ENCODE measurements at places on chromosomes 1 and 21.

DNA sequence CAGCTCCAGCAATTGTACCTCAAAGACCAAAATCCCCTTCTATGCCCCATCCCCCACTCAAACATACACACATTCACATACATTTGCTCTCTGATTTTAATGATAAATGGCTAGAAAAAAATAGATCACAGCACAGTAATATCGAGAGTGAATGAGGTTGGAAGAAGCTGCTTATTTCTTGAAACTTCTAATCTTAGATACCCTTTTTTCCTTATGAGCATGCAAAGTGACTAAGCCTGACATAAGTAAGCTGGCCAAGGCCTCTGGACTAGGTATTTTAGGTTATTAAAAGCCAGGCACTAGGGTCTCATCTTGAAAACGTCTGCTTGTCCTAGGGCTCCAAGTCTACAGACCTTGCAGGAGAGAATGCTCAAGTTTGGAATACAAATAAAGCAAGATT is 133.6 kb downstream of the TGFBR3 start:
- DNase-seq = no peak

DNA sequence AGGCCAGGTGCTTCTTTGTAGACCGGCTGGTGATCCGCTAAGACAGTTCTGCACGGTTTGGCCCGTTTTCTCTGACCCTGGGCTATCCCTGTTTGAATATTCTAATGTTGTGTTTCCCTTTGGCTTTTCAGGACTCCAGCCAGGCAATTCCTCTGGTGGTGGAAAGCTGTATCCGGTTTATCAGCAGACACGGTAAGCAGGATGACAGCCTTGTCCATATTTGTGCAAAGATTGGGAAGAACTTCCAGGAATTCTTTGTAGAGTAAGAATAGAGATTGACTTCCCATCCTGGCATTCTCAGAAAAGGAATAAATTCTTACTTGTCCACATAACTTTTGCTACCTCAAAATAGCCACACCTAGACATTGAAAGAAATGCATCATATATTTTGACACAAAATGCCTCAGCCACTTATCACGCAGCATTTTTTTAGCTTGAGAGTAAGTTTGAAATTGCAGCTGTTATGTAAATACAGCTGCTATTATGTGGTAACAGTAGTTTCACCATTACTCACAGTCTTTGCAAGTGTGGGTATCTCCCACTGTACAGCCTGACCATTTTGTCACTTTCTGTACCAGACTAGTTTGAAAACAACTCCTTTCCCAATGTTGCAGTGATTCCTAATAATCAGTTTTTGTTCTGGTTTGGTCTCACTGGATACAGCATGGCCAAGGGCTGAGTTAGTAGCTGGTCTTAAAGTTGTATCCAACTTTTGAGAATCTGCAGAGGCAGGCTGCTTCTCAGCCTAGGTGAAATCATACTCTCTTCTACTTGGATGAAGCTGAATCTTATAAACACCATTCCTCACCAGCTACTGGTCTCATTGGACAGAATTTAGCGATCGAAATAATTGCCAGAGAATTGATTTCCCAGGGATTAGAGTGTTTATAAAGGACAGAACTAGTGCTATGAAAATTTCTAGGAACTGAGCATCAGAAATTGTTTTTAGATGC is 40.0 kb upstream of the IKBKE start:
- no peak for DNase-seq

GRCh38 chr1:85626818-85627217 is 46.3 kb downstream of the CCN1 start:
- DNase-seq = no peak

GRCh38 chr1:42966688-42967612 is 8.3 kb upstream of the SLC2A1 start:
- DNase-seq = no peak

DNA sequence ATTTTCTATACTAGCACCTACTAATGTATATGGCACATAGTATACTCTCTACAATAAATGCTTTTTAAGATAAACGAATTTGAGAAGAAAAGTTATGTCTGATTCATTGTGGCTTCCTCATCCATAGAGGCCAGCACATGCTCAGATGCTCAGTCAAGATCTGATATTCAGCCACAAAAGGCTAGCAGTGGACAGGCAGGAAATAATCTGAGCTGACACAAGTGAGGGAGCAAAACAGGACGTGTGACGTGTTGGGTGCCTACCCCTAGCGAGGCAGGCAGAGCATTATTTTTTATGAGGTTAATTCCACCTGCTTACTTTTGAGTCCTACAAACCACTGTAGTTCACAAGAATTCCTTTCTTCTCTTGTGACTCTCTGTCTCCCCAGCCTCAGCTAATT is 550.9 kb downstream of the SMYD3 start:
- no peak for DNase-seq

DNA sequence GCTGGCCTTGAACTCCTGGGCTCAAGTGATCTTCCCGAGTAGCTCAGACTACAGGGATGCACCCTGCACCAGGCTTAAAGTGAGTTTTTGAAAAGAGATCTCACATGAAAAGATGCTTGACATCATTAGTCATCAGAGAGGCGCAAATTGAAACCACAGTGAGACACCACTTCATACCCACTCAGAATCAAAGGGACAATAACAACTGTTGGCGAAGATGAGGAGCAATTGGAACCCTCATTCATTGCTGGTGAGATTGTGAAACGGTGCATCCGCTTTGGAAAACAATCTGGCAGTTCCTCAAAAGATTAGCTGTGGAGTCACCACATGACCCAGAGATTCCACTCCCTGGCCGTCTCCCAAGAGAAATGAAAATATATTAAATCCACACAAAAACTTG is 122.3 kb downstream of the PGBD5 start:
- DNase-seq = no peak

DNA sequence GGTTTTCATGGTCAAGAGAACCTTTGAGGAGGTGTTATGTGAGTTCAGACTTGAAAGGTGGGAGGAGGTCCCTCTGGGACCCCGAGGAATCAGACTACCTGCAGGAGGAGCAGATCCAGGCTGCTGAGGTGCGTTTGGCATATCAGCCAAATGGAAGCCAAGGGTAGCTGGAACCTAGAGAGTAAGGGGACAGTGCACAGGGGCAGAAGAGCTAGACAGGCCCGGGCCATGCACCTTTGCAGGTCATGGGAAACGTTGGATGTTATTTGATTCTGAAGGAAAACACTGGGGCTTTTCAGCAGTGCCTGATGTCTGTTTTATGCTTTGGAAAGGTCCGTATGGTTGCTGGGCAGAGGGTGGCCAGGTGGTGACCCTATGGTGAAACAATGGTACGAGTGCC is 169.2 kb downstream of the PGBD5 start:
- DNase-seq = no peak

DNA sequence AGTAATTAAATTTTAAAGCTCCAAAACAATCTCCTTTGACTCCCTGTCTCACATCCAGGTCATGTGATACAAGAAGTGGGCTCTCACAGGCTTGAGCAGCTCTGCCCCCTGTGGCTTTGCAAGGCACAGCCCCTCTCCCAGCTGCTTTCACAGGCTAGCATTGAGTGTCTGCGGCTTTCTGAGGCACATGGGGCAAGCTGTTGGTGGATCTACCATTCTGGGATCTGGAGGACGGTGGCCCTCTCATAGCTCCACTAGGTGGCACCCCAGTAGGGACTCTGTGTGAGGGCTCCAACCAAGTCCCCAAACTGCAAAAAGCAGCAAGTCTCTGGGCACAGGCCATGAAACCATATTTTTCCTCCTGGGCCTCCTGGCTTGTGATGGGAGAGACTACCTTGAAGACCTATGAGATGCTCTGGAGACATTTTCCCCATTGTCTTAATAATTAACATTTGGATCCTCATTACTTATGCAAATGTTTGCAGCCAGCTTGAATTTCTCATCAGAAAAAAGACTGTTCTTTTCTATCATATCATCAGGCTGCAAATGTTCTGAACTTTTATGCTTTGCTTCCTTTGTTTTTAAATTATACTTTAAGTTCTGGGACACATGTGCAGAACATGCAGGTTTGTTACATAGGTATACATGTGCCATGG is 554.1 kb upstream of the OLFM3 start:
- no peak for DNase-seq

GRCh38 chr21:31874812-31875212 is 2.0 kb downstream of the HUNK start:
- no peak for DNase-seq

- DNase-seq = no peak
Observed at GRCh38 chr1:4027492-4028138, 127.5 kb upstream of the C1orf174 start.

GRCh38 chr21:41079159-41079558 is 88.8 kb upstream of the BACE2 start:
- DNase-seq = no peak

DNA sequence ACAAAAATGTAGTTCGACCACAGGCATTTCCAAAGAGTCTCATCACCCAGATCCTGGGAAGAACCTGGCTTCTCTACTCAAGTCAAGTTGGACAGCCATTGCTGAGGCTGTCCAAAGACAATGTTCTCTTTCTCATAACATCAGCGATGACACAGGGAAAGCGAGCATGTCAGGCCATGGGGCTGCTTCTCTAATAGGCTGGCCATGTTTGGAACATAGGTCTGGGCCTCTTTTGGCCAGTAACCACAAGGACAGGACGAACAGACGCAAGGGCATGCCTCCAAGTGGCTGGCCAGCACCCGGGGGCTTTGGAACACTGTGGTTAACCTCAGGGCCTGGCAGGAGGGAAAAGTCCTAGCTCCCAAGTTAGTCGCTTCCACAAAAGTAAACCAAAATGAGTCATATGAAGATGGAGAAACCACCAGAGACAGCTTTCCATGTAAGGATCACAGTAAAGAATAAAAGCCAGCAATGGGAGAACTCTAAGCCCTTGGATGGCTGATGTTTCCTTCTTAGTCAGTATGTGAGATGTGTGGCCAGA is 80.6 kb upstream of the SLC44A3 start:
- DNase-seq = no peak

DNA sequence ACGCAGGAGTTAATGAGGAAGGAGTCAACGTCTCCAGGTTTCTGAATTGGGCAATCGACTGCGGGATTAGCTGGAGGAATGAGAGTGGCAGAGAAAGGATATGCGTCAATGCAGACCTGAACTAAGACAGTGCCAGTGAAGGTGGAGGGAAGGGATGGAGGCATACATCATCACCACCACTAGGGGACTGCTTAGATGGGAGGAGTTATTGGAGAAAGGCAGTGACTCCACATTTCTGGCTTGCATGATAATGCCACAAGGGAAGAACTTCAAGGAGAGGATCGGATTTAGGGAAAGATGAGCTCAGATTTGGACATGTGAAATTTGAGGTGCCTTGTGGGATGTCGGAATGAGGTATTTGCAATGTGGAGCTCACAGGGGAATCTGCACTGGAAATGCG is 17.5 kb downstream of the VASH2 start:
- no peak for DNase-seq

GRCh38 chr1:7941437-7941793 is 776 bp upstream of the TNFRSF9 start:
- no peak for DNase-seq

DNA sequence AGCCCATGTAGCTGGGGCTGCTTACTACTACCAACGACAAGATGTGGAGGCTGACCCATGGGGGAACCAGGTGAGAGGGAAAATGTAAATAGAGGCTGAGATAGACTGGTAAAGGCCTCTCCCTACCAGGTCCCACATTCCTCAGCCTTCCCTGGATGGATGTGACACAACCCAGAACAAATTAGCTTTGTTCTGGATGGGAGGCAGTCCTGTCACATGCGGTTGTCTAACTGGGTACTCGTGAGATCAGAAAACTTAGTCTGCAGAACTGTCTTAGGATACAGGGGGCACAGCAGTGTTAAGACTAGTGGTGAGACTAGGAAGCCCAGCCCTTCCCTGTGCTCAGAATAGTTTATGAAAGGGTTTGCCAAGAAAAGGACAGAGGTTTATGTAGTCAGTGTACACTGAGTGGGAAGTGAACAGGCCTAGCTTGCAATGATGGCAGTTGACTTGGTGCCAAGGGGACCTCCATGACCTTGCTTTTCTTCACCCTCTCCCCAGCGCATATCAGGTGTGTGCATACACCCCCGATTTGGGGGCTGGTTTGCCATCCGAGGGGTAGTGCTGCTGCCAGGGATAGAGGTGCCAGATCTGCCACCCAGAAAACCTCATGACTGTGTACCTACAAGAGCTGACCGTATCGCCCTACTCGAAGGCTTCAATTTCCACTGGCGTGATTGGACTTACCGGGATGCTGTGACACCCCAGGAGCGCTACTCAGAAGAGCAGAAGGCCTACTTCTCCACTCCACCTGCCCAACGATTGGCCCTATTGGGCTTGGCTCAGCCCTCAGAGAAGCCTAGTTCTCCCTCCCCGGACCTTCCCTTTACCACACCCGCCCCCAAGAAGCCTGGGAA is 8.4 kb downstream of the MMACHC start:
- DNase-seq = no peak

GRCh38 chr1:207004931-207005830 is 27.4 kb downstream of the C1orf116 start:
- DNase-seq = peak; percentile 7

DNA sequence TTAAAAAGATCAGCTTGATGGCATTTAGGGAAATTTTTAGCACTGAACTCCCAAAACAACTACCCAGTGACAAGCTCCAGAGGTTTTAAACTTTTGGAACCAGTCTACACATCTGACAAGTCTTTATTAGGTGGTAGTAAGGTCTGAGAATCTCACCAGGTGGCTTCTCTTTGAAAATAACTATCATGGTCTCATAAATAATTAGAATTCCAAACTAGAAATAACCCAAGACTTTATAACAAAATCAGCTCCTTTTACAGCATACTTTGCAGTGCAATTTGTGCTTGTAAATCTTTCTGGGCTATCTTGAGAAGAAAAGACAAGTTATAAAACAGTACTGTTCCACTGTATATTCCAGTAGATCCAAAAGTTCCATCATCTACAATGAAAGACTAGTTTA is 108.7 kb downstream of the LTN1 start:
- no peak for DNase-seq

GRCh38 chr1:228860911-228861831 is 125.9 kb downstream of the RHOU start:
- no peak for DNase-seq

GRCh38 chr1:174158767-174159251 is 511 bp upstream of the RABGAP1L start:
- DNase-seq = peak; percentile 27

DNA sequence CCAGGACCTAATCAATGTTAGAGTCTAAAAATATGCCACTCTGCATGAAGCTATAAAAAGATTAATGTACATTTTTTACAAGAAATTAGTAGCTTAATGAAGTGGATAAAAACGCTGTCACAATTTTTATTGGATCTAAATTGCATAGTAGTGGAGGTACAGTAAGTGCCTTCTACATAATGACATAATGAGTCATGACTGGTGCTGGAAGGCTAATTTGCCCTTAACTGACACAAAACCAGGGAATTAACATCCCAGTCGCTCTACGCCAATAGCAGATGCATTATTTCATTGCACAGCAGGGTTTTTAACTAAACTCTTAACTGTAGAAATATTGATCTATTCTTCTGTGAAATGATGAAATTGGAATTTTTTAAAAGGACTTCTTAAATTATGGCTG is 33.3 kb downstream of the RRAGC start:
- no peak for DNase-seq

- no peak for DNase-seq
Observed at GRCh38 chr1:95730986-95731385, 497.0 kb downstream of the RWDD3 start.
